Stimulated activated CD4-positive, alpha-beta T cell treated with anti-CD3 and anti-CD28 coated beads, Interleukin-1b, Interleukin-23, amount 100 ng/mL, for 24 hours (primary cell): ENCODE measurements at places on chromosomes 11 and 22.

- DNase-seq = no peak
These were observed 15.1 kb downstream of the JHY start for GRCh38 chr11:122897606-122898210.

- peak; percentile 67 for DNase-seq
These were observed 7.6 kb downstream of the SLC29A2 start for GRCh38 chr11:66363805-66364535.

DNA sequence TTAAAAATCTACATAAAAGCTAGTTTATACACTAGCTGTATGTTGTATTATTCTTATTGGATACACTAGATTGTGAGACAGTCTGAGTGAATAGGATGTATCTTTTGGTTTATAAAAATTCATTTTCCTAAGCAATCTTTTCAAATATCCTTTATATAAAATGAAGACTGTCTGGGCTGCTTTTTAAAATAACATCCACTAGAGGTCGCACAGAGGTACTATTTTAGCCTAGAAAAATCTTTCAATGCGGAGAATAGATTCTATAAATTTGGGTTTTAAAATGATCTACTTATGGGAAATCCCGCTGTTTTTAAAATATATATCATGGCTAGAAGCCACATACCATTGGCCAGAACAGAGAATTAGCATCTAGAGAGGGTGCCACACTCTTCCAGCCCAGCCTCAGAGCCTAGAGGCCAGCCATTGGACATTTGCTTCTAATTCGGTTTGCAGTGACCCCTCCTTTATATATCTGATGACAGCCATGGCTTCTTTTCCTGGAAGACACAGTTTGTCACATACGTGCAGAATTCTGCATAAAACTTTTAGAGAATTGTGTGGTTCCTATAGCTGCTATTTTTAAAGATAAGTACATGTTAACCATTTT, 7.3 kb downstream of the C11orf97 start:
- no peak for DNase-seq

DNA sequence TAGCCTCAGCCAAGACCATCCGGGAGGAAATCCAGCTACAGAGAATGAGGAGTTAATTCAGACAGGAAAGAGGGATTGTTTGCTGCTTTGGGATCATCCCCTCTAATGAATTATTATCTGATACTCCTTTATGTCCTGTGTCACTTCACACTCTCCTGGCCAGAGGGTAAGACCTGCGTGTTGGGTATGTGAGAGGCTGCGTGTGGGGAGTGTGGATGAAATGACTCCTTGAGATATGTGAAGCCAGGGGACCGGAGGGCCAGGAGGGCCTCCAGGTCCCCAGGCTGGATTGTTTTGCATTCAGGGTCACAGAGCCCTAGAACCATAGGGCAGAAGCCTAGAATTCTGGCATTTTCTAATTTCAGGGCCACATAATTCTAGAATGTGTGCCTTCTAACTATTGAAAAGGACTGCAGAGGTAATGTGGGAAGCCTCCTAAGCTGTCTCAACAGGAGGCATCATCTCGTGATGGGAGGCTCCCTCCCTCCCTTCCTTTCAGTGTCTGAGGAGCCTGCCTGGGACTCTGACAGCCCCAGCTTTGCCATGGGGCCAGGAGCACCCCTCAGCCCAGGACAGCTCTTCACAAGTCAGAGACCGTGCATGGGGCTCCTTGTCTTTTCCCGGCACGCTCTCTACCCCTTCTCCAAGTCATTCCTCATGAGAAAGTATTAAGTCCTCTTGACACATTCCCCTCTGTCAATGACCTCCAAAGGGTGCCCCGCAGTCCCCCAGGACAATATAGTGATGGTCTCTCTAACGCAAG, 3.7 kb downstream of the TPBGL start:
- no peak for DNase-seq

DNA sequence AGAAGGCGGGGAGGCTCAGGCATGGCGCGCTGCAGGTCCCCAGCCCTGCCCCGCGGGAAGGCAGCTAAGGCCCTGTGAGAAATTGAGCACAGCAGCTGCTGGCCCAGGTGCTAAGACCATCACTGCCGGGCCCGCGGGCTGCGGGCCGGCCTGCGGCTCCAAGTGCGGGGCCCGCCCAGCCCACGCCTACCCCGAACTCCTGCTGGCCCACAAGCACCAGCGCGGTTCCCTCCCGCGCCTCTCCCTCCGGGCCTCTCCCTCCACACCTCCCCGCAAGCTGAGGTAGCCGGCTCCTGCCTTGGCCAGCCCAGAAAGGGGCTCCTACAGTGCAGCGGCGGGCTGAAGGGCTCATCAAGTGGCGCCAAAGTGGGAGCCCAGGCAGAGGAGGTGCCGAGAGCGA, 4.6 kb upstream of the RDX start:
- DNase-seq = no peak

GRCh38 chr11:495537-495931, 11.5 kb downstream of the RNH1 start:
- DNase-seq = no peak

- no peak for DNase-seq
These were observed 17.4 kb upstream of the FLRT1 start for GRCh38 chr11:64018310-64018709.

DNA sequence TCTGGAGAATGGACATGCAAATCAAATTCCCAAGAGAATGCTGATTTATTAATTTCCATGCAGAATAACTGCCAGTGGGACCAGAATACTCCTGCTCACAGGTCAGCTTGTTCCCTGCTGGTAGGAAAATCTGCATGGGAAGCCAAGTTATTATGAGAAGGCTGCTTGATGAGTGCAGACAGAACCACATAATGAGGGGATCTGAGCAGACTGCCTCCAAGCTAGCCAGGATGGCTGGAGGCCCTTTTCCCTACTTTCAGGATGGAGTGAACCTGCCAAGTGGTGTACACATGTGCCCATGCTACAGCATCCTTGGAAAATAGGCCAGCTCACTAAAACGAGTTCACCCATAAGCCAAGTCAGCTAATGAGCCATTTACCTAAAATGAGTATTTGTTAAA, 55.2 kb upstream of the ZBED5 start:
- DNase-seq = no peak
